ENCODE measurements at places on chromosomes 16 and 17. TPM values are rescaled to one million over a fixed set of nuclear protein-coding genes. Genes with fewer than 3 reads are reported as not detected.

The MT1F gene
- total RNA-seq: not detected

The ZG16 gene
- not detected for total RNA-seq

The KCNH4 gene
- total RNA-seq: not detected

The REXO5 gene
- total RNA-seq: 14.5 TPM

GRCh38 chr17:32350666-32351418 lies 885 bp downstream of the ZNF207 start:
- peak; percentile 67 for DNase-seq

GRCh38 chr17:45719335-45720071 lies 64.6 kb upstream of the CRHR1 start:
- peak; percentile 93 for DNase-seq
